ENCODE measurements at places on chromosomes 1 and 21. TPM values are rescaled to one million over a fixed set of nuclear protein-coding genes. Genes with fewer than 3 reads are reported as not detected.

DNA sequence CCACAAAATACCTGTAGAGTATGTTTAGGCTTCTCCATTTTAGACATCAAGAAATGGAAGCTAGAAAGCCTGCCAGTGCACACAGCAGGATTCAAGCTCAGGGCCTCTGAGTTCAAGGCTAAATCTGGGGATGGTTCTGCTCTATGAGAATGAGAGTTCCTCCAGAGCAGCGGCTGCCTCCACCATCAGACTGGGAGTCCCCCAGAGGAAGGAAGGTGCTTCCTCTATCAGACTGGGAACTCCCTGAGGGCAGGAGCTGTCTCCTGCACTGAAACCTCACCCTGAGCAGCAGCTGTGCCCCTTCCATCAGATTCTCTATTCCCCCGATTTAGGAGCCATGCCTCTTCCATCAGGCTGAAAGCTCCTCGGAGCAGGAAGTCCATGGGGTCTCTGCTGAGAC, 20.1 kb downstream of the PLA2G5 start:
- no peak for DNase-seq

GRCh38 chr1:239483391-239483790, 97.0 kb downstream of the CHRM3 start:
- no peak for DNase-seq

GRCh38 chr1:232423591-232423990, 206.3 kb downstream of the SIPA1L2 start:
- no peak for DNase-seq

The ADORA1 gene
- total RNA-seq = 19.0 TPM

The ANP32E gene
- total RNA-seq = 28.6 TPM
